CD4-positive, alpha-beta T cell treated with Interleukin-21 for 1 hour (primary cell): ENCODE measurements at places on chromosomes 3 and 15.

- no peak for DNase-seq
These were observed 1457.3 kb upstream of the ALCAM start for GRCh38 chr3:103909395-103909794.

DNA sequence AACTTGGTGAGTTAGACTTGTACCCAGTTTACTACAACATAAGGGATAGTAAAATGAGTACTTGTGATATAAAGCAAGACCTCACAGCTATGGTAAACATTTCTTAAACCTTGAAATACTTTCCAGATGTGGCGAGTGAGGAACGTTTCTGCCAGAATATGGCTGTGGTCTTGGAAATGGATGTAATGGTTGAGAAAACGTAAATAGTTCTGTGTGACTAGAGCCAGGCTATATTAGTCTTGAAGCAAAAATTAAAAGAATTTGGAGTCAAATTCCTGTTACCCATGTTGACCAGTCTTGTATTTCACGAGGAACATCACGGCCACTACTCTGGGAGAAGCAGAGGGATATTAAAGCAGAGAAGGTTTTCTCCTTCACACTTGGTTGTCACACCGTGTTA lies 15.3 kb downstream of the OR4F15 start:
- no peak for DNase-seq

DNA sequence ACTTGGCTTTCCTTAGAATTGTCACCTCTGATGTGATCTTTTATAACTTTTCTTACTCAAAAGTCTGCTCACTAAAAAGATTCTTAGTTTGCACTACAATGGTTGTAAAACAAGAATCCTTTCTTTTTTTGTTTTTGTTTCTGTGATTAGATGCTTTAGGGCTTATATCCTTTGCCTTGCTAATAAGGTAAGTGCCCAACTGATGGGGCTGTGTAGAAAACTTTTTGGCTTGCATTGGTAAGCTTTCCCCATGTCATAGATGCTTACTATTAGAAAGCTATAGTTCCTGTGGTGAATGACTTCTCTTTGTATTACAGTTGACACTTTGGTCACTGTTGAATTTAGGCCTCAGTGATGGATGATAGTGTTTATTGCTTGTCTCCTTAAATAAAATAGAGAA lies 5.1 kb downstream of the ABHD5 start:
- no peak for DNase-seq

DNA sequence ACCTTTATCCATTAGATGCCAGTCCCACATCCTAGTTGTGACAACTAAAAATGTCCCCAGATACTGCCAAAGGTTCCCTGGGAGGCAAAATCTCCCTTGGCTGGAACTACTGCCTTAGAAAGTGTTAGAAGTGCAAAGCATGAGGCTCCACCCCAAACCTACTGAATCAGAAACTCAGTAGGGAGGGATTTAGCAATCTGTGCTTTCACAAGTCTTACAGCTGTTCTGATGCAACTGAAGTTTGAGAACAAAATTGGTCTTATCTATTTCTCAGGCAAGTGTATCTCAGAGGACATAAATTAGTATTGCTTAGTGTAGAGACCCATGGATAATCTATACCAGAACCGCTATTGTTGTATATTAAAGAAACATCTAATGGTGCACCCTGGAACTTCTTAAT lies 70.2 kb downstream of the CLDN1 start:
- no peak for DNase-seq

- DNase-seq, result no peak
These were observed 24.9 kb downstream of the SIAH2 start for GRCh38 chr3:150737874-150738679.

DNA sequence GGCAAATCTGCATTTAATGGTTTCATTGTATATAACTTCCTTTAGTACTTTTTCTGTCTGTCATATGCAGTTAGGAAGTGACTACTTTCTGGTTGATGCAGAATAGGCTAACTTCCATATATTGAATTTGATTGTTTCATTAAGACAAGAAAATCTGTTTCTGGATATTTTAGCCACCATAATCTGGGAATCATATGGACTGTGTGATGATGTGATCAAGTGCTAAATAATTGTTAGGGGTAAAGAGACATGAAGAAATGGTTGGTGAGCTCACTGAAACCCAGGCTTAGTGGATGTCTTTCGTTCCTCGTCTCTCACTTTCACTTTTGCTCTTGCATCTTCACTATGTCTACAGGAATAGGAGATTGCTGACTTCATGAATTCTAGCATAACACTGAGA lies 3.5 kb upstream of the MNS1 start:
- DNase-seq, result peak; percentile 15

DNA sequence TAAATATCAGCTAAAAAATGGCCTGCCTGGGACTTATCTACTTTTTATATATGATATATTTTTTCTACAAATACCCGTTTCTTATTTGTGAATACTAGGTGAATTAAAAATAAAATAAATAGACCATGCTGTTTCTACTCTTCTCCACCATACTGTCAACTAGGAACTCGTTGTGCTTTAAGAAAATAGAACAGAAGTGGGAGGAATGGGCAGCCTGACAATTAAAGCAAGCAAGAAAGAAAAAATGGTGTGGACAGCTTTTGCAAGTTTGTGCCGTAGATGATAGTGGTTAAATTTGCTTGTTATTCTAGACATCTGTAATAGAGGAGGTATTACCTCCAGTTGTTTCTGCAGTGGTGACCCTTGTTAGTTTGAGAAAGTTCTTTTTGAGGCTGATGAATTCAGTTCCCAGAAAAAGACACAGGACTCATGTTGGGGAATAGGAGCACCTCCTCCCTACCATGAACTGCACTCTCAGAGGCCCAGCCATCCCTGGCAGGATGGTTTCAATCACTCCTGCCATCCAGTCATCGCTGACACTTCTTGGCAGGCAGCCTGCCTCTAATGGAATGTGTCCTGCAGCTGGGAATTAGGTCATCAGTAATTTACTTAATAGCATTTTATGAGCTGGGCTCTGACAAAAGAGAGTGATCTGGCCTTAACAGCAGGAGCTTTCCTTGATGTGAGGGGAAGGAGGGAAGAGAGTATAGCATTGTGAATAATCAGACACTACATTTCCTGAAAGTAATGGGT lies 105.0 kb upstream of the GAP43 start:
- no peak for DNase-seq

GRCh38 chr3:16842272-16843270 lies 42.2 kb upstream of the PLCL2 start:
- DNase-seq, result peak; percentile 82

GRCh38 chr15:63434576-63435186 lies 53.0 kb upstream of the CA12 start:
- no peak for DNase-seq

- DNase-seq, result no peak
These were observed 9.1 kb downstream of the FES start for GRCh38 chr15:90893175-90894090.

DNA sequence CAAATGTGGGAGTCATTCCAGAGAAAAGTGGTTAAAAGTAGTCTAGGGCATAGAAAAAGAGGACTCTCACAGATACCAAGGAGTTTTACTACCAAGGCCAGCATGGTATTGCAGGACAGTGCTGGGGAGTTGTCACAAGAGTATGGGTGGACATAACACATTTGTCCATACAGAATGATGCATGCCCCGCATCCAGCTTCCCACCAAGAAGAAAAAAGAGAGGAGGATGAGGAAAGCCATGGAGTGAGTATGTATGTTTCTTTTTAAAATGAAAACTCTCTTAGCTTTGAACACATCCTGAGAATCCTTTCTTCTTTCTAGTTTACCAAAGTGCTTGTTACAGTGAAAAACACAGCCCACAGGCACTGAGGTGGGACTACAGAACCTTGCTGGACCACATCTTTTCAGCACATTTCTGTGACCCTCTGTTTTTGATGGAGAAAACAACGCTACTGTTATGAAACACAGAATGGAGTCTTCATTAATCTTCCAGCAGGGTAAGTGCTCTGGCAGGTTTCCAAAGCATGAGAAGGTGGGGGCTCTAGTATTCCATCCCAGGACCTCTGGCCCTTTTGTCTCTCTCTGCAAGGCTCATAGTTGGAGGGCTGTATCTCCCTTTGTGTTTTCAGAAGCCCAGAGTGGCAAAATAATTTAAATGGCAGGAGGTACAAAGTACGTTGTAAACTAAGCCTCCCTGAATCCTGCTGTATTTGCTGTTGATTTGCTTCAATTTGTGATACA lies 12.7 kb downstream of the NR2E3 start:
- DNase-seq, result no peak

GRCh38 chr3:27307566-27307965 lies 61.6 kb downstream of the NEK10 start:
- no peak for DNase-seq

DNA sequence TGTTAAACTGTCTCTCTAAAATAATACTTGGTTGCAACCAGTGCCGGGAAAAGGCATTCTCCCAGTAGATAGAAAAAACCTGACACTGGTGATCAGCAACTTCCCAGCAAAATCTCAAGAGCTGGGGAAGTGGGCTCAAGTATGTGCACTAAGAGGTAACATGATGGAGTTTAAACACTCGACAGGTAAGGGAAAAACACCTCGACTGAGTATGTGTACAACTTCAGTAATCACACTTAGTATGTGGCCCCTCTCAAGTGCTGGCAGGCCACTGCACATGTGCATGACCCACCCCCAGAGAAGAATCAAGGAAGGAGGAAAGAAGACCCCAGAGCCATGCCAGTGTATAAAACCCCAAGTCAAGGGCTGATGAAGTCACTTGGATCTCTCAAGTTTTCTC lies 27.4 kb downstream of the SPESP1 start:
- DNase-seq, result no peak

DNA sequence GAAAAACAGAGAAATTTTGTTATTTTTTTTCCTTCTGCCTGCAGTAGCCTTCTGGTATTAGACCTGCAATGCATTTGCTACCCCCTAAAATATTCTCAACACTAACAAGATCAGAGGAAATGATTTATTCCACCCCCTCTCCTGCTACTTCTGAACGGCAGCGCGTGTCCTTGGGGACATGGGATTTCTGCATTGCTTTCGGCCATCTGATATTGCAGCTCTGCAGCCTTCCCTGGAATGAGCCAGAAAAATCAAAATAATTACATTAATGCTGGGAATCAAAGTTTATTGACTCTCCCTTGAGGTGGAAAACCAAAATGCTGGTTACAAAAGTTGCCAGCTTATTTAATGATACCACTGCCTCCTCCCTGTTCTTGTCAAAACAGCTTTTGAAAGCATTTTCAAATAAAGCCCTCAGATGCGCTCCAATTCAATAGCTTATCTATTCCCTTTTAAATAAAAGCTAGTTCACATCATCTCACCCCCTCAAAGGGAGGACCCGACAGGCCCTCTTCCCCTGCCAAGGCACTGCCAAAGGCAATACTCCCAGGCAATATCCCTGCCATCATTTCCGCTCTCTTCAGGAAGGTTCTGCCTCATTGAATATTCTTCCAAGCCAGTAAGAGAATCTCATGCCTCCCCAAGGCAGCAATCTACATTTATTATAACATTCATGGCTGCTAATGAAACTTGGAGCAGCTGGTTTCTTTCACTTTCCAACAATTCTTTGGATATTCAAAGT lies 96.6 kb downstream of the FHIT start:
- no peak for DNase-seq

DNA sequence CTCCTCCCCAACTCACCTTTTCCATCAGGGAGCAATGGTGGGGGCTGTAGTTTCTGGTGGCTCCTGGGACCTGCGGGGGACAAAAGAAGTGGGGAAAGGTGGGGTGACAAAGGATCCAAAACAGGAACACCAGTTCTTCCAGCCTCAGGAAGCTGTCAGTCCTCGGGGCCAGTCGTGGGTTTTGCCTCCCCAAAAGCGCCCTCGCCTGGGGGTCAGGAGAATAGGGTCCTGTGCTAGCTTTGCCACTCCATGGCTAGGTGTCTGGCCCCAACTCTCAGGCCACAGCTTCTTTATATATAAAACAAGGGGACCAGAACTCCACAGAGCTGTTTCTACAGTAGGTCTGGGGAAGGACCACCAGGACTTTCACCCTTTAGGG lies 4.0 kb downstream of the CCDC9B start:
- DNase-seq, result no peak

GRCh38 chr3:130979117-130979516 lies 47.5 kb downstream of the ASTE1 start:
- DNase-seq, result no peak

DNA sequence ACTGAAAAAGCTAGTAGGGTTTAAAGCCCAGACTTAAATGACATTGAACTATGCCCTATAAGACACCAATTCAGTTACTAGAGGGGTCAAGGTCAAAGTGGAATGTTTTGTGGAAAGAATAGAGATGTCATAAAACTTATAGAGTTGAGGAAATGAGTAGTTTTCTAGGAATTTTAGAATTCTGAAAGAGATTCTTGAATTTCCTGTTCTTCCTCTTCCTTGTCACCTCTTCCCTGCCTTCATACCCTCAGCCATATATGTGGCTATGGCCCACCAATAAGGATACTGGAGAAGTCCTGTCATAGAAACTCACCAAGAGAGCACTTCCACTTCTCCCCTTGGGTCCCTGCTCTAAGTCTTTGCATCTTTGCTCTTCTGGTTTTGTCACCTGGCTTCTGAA lies 104.9 kb upstream of the TGFBR2 start:
- no peak for DNase-seq

- DNase-seq, result no peak
These were observed 42.1 kb downstream of the MINAR1 start for GRCh38 chr15:79474252-79474651.

GRCh38 chr3:196502775-196503195 lies 783 bp downstream of the RNF168 start:
- DNase-seq, result peak; percentile 62

- DNase-seq, result no peak
These were observed 62.7 kb downstream of the DGKG start for GRCh38 chr3:186299327-186299726.

DNA sequence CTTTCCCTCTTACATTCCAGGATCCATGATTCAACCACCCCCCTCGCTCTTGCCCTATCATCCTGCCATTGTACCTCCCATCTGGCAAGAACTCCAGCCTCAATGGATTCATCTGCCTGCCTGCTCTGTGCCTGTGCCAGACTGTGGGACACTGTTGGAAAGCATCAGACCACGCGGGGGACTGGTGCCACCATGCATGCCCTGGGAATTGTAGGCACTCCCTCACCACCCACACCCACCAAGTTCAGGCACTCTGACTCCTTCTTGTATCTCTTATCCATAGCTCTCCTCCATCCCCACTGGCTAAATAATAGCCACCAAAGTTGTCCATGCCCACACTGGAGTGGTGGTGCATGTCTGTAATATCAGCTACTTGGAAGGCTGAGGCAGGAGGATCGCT lies 143.8 kb downstream of the TPRA1 start:
- no peak for DNase-seq

DNA sequence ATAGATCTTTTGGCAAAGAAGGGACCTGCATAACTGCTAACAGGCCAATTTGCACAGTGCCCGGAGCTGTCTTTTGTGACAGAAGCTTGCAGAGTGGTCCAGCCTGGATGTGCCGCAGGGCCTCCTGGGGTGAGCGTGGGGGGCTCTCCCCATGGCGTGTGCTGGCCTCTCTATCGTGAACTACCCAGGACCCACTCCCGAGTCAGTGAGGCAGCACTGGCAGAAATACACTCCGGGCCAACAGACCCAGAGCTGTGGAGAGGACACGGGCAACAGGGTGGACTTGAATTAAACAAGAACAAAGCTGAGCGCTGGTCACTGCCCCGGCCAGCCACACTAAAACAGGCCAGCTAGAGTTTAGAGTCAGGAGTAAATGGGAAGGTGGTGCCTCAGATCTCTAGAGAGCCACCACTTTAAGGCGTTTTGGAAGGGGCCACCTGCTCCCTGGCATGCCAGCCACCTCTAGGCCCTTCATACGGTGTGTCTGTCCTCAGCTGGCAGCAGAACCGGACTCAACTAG lies 152.1 kb downstream of the KLF13 start:
- DNase-seq, result no peak
